A549 treated with RU486 at 1 μM for 4 hours (cell line): ENCODE measurements at places on chromosomes 13 and 19. TPM values are rescaled to one million over a fixed set of nuclear protein-coding genes. Genes with fewer than 3 reads are reported as not detected.

The MISP gene
- 71.8 to 97.6 TPM (median 91.6 TPM) in 5 replicates for total RNA-seq

The OR7D2 gene
- not detected in 5 replicates for total RNA-seq

The FLT1 gene
- total RNA-seq: 0.02 to 0.06 TPM in 2 of 5 replicates, not detected in the others

The ZNF714 gene
- total RNA-seq: 2.4 to 4.0 TPM (median 3.6 TPM) in 5 replicates

The ALOX5AP gene
- total RNA-seq: 1.9 to 4.5 TPM (median 3.0 TPM) in 5 replicates

The TMEM147 gene
- total RNA-seq: 378 to 437 TPM (median 424 TPM) in 5 replicates

The ANKLE1 gene
- 0.17 to 0.63 TPM (median 0.46 TPM) in 5 replicates for total RNA-seq

The CD177 gene
- total RNA-seq: 0.08 to 0.59 TPM (median 0.16 TPM) in 5 replicates

The PRR36 gene
- 0.21 to 0.84 TPM (median 0.39 TPM) in 5 replicates for total RNA-seq

The KCNRG gene
- 0.24 to 0.89 TPM (median 0.47 TPM) in 5 replicates for total RNA-seq

The KASH5 gene
- total RNA-seq: 0.10 TPM in 1 of 5 replicates, not detected in the others

The NMRK2 gene
- not detected in 5 replicates for total RNA-seq

The LRRC25 gene
- not detected in 5 replicates for total RNA-seq

The SIAH3 gene
- total RNA-seq: not detected in 5 replicates

The JSRP1 gene
- 0.44 to 1.00 TPM (median 0.60 TPM) in 4 of 5 replicates, not detected in the other for total RNA-seq

The FCER2 gene
- not detected in 5 replicates for total RNA-seq
